ENCODE measurements at places on chromosomes 5 and 9.

DNA sequence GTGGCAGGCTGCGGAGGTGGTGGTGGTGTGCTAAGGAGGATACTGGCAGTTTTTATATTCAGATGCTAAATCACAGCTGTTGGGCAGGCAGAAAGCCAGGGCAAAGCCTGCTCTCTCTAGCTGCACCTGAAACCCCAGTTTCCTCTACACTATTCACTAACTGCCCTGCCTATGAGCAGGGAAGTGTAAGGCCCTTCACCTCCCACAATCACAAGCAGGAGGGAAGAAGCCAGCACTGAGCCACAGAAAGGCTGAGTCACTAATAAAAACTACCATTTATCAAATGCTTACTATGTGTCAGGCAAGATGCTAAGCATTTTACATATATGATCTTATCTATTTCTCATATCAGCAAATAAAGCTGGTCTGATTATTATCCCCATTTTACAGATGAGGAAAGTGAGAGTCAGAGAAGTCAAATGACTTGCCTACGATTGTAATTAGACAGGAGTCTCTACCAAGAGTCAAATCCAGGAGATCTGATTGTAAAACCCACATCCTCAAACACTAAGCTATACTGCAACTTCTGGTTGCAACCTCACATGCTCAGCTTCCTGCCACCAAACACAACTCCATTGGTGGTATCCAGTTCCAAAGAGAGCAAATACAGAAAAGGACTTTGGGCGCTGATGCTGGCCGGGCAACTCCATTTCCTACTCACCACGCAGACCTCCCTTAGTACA is 17.7 kb upstream of the IL6ST start:
- no peak for DNase-seq

DNA sequence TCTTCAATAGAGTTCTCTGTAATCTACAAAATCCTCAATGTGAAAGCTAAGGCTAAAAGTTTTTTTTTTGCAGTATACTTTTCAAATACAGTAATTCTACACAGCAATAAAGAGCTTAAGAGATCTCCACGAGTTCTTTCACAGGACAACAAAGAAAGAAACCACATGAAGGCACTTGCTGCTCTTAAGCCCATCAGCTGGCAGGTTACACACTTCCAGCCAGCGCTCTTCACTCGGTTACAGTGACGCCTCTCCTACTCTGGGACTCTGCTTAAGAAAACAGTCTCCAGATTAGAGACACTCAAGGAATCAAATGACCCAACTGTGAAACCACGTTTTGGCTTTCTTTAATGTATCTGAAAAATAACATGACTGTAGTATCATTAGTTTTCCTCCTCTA is 85.0 kb downstream of the ROR2 start:
- DNase-seq = no peak

GRCh38 chr9:15116130-15116580 is 190.9 kb downstream of the TTC39B start:
- DNase-seq = no peak

- DNase-seq = no peak
Observed at GRCh38 chr5:66877843-66878242, 281.6 kb downstream of the MAST4 start.

- no peak for DNase-seq
Observed at GRCh38 chr9:113634596-113635515, 171.3 kb downstream of the RGS3 start.

- DNase-seq = no peak
Observed at GRCh38 chr9:106286249-106286648, 576.7 kb upstream of the ZNF462 start.

DNA sequence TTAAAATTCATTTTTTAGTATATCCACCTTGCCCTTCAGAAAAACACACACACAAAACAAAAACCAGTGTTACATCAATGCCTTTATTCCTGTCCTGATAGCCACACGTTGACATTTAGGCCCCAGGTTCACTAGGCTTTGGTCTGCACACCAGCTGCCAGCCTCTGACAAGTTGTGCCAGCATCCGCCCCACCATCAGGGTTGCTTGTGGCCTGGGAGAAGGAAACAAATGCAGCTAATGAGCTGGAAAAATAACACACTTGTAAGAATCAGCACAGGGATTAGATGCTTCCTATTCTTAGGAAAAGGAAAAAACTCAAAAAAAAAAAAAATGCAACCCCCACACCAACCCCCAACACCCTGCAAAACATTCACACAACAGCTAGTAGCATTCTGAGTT is 404.0 kb upstream of the GRIA1 start:
- DNase-seq = no peak

GRCh38 chr5:116858705-116859333 is 284.2 kb upstream of the SEMA6A start:
- no peak for DNase-seq

- no peak for DNase-seq
Observed at GRCh38 chr5:6547498-6547897, 85.3 kb downstream of the NSUN2 start.

- DNase-seq = no peak
Observed at GRCh38 chr5:41707853-41708603, 162.2 kb downstream of the OXCT1 start.

GRCh38 chr5:58268268-58268667 is 191.6 kb downstream of the PLK2 start:
- DNase-seq = no peak

DNA sequence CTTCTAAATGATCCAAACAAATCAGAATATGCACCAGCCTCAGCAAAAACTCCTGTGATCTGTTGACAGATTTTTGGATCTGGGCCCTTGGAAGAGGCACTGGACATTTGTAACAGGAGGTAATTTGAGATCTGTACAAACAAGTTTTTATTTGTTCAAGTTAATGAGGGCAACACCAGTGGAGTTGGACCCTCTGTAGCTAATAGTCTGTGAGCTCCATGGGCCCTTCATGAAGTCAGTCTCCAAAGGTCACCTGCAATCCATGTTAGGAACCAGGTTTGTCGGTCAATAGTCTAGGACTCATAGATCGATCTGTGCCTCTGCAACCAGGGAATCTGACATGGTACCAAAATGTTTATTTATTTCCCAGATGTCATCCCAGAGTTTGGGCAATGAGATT is 40.9 kb downstream of the PAM start:
- no peak for DNase-seq

DNA sequence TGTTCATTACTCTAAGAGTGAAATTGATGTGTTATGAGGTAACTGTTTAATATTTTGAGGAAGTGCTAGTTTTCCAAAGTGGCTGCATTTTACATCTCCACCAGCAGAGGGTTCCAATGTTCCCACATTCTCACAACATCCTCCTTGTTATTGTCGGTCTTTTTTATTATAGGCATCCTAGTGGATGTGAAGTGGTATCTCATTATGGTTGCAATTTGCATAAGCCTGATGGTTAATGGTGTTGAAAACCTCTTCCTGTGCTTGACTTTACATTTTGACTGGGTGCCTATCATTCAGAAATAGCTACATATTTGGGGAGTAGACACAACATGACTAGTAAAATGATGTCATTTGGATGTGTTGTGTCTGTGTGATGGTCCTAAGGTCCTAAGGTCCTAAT is 143.6 kb downstream of the MRPS30 start:
- DNase-seq = no peak

- DNase-seq = no peak
Observed at GRCh38 chr5:38473008-38473407, 83.4 kb downstream of the LIFR start.

DNA sequence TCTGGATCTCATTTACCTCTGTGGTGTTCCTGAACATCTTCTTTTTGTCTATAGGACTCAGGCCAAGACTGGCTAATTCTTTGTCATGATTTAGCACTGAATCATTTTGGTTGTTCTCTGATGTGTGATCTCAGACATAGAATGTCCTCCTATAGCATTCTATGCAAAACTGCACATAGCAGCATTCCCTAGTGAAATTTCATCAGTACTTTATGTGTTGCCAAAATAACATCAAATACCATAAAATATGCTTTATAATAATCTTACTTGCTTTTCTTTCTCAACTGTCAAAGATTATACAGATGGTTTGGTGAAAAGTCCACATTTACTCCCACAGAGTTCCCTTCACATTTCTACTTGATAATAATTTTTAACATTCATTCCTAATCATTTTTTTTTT is 115.7 kb upstream of the MPDZ start:
- DNase-seq = no peak

- no peak for DNase-seq
Observed at GRCh38 chr9:83304686-83305085, 233.5 kb downstream of the FRMD3 start.

DNA sequence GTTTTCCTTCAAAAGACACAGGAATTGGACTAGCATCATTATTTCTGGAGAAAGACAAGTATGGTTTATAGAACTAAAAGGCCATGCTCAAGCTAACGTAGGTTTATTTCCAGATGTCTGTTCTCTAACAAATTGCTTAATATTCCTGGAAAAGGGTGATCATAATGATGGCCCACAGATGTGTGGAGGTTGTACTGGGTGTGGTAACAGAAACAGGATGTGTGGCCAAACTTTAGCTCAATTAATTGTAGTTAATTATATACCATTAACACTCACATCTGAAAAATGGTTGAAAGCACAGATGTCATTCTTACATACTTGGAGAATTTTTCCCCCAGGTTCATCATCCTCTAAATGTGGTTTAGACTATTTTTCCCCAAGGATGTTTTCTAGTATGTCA is 292.7 kb upstream of the RASA1 start:
- DNase-seq = no peak

DNA sequence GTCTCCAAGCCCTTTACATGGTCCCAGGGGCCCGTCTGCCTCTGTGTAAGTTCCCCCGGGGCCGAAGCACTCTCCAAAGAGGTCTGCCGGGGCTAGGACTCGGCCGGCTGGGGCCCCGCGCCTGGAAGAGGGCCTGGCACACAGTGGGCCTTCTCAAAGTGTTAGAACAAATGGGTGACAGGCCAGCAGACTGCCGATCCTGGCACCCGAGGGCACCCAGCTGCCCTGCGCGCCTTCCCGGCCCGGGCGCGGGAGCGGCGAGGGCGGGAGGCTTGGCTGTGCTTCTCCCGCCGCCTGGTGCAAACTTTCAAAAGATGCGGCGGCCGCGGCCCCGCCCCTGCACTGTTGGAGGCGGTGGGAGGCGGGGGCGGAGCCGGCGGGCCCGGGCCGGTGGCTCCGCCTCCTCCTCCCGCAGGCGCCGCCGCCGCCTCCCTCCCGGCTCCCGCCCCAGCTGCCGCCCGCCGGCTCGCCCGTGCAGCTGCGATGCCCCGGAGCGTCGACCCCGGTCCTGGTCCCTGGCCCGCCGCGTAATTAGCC is at the start of gene NEURL1B:
Gene NEURL1B, plus strand, starts transcription at position 442 of the 537 bp plus-strand sequence. CDS start 144 bp downstream, outside the sequence.
- no peak for DNase-seq

- DNase-seq = no peak
Observed at GRCh38 chr5:77123057-77123456, 36.0 kb upstream of the ZBED3 start.

DNA sequence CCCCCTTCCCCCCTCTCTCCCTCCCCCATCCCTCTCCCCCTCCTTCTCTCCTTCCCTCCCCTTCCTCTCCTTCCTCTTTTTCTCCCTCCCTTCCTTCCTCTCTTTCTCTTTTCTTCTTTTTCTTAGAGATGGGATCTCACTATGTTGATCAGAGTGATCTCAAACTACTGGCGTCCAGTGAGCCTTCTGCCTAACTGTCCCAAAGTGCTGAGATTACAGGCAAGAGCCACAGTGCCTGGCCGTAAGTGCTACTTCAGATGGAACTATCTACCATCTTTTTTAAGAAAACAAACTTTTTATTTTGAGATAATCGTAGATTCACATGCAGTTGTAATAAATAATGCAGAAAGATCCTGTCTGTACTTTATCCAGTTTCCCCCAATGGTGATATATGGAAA is 6.3 kb downstream of the RCL1 start:
- no peak for DNase-seq

- no peak for DNase-seq
Observed at GRCh38 chr9:71361357-71361756, 239.9 kb upstream of the TRPM3 start.

- DNase-seq = no peak
Observed at GRCh38 chr9:105832096-105832710, 137.9 kb downstream of the TMEM38B start.

- DNase-seq = no peak
Observed at GRCh38 chr5:170221327-170221741, 11.5 kb upstream of the C5orf58 start.

DNA sequence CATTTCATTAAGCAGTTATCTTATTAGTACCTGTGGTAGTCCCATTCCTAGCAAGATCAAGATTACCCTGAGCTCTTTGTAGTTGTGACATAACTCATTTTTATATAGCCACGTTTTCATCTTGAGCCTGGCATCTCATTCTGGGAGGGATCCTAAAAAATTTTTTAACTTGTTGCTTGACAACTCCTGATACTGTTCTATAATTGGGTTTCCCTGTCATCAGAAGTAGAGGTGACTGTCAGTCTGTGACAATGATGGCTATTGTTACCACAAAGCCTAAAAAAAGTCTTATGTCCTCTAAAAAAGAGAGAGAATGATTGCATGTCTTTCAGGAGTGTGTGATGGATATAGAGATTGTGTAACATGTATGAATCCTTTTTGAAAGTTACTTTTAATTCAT is 164.8 kb downstream of the SGCD start:
- no peak for DNase-seq

DNA sequence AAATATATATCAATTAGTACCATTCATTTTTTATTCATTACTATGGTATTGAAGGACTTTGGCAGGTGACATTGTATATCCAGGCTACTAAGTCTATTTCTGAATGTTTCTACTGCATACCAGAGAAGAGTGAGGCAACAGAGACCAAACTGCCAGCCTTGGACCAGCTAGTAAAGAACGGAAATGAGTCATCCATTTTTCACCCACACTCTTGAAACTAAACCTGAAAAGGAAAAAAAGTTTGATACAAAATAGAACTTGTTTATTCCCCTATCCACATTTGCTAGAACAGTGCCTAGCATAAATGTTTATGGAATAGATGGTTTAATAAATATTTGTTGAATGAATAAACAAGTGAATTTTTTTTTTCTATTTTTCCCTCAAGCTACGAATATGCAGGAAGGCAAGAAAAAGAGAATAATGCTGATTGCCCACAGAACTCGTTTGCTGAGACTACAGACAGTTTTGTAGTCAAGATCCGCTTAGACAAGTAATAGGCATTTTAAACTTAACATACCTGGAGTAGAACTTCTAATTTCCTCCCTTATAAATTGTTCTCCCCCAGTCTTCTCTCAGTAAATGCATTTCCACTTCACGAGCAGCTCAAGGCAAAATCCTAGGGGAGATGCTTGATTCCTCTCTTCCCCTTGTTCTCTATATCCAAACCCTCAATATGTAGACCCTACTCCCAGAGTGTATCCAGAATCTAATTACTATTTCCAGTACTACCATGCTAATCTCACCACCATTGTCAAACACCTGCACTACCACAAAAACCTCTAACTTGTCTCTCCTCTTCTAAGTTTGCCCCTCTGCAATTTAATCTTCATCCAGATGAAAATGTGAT is 146.2 kb upstream of the RASA1 start:
- DNase-seq = no peak

GRCh38 chr5:1343315-1343751 is 1.6 kb downstream of the CLPTM1L start:
- DNase-seq = no peak

- no peak for DNase-seq
Observed at GRCh38 chr9:121307976-121308375, 40.0 kb downstream of the GSN start.
